ENCODE measurements at places on chromosomes 12 and 14.
A peak's percentile ranks its signal among the peaks of the same experiment; 100 is the strongest.

DNA sequence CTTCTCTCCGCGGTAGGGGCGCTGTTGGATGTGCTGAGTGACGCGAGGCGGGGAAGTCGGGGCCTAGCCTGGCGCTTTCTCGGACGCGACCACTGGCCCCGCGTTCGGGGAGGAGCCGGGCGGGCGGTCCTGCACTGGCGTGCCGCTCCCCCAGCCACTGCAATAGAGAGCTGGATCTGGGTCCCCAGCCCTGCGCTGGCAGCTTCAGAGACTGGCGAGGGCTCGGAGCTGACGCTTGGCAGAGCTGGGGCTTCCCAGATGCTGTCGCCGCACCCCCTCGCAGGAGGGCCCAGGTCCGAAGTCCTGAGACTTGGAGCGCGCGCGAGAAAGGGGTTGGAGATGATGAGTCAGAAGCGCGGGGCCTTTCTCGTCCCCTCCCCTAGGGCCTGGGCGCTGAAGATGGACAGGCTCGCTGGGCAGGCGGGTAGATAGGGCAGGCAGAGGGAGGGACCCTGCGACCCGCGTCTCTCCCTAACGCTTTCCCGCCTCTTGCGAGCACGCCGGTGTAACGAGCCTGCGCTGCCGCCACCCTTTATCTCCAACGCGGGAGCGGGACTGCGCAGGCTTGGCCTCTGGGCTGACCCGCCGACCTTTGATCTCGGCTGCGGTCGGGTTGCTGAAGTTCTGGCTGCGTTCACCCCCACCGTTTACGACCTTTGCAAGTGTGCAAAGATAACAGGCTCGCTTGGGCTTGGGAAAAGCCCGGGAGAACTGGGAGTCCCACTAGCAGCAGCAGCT lies 3.0 kb downstream of the TMEM253 start:
- DNase-seq, result peak; percentile 99

DNA sequence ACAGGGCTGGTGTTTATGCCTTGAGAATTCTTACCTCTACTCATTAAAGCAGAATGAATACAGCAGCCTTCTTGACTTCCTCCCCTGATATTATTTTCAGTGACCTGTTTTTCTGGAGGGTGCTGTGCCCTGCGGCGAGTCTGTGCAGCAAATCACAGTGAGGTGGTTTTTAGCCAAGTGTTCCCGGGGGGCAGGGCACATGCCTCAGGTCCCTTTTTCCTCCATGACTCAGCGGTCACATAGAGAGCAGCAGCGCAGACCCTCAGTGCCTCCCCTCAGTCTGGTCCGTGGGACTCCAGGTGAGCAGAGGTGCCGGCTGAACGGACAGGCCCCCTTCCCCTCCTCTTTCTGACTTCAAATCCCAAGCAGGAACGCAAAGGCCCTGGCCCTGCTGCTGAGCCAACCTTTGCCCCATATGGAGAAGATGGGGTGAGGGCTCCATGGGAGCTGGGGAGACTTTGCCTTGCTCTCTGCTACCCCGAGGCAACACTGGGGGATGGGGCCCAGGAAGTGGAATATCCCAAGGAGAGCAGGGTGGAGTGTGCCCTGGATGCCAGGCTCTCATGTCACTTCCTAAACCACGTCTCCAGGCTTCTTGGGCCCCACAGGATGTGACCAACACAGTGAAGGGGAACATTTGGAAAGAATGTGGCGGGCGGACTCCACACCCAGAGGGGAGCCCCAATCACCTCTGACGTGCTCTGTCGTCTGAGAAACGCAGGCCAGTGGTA lies 90.0 kb downstream of the DHRS2 start:
- DNase-seq, result peak; percentile 3

GRCh38 chr14:32657081-32657480 lies 281.6 kb upstream of the NPAS3 start:
- peak; percentile 34 for DNase-seq

DNA sequence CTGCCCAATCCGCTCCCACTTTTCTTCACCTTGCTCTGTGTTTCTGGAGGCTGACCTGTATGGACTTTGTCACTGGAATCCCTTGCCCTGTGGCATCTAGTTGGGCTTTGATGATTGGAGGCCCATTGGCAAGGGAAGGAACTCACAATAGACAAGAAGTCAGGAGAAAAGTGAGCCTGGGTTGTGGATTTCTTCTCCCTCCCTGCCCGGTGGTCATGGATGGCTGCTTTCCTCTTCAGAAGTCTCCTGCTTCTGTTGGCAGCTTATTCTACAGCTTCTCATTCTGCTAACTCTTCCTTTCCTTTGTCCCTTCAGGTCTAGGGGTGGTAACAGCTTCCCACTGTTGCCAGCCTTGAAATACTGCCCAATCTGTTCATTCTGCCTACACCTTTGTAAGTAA lies 13.9 kb upstream of the CCDC60 start:
- DNase-seq, result no peak

- no peak for DNase-seq
Measured at GRCh38 chr12:25797386-25797785, 161.1 kb upstream of the RASSF8 start.

DNA sequence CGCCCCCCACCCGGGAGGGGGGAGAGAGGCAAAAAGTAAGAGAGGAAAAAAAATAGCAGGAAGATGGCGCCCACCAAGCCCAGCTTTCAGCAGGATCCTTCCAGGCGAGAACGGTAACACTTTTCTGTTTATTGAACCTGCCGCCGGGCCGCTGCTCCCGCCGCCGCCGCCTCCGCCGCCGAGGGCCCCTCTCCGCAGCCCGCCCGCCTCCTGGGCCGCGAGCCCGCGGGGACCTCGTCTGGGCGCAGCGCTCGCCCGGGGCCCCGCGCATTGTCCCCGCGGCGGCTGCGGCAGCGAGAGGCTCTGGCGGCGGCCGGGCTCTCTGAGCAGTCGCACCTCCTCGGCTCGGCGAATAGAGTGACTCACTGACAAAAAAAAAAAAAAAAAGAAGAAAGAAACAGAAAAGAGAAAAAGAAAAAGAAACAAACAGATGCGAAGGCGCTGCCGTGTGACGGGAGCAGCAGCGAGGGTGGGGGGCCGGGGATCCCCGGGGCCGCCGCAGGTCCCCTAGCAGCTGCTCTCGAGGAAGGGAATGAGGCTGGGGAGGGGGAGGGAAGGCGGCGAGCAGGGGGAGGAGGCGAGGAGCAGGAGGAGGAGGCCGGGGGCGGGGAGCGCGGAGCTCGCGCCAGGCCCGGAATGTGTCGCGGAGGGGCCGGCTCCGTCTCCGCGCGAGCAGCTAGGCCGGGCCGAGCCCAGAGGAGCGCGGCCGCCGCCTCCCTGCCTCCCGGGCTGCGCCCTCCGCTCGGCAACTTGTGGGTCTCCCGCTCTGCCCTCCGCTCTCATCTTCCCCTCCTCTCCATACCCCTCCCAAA lies 781 bp downstream of the NPAS3 start:
- DNase-seq, result peak; percentile 72

GRCh38 chr14:80264702-80265101 lies 53.4 kb upstream of the DIO2 start:
- no peak for DNase-seq

DNA sequence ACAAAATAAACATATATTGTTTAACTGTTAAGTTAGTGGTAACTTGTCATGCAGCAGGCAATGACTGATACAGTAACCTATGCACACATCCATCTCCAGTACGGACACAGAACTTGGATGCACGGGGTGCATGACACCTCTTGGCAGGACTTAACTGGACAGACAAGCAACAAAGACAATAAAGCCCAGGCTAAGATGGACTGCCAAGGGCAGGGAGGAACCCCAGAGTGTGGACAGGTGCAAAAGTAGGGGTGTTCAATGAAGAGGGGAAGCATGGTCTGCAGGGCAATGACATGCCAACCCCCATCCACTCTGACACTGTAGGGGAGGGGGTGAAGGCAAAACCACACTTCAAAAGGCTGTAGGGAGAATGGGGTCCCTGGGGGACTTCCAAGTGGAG lies 11.7 kb downstream of the SSH1 start:
- no peak for DNase-seq

DNA sequence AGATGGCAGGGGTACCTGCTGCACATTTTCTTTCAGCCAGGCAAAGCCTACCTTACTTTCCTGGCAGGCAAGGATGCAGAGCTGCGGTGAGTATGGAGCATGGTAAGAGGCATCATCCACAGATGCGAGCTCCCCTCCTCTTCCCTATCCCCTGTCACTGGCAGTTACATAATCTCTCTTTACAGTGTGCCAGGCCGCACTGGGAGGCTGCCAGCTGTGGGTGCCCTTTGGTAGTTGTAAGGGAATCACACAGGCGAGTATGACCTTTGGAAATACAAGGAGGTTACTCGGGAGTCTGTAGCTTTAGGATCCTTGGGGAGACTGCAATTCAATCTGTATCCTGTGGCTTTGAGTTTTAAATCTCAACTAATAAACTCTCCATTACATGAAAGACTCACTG lies 132.5 kb downstream of the KTN1 start:
- no peak for DNase-seq

DNA sequence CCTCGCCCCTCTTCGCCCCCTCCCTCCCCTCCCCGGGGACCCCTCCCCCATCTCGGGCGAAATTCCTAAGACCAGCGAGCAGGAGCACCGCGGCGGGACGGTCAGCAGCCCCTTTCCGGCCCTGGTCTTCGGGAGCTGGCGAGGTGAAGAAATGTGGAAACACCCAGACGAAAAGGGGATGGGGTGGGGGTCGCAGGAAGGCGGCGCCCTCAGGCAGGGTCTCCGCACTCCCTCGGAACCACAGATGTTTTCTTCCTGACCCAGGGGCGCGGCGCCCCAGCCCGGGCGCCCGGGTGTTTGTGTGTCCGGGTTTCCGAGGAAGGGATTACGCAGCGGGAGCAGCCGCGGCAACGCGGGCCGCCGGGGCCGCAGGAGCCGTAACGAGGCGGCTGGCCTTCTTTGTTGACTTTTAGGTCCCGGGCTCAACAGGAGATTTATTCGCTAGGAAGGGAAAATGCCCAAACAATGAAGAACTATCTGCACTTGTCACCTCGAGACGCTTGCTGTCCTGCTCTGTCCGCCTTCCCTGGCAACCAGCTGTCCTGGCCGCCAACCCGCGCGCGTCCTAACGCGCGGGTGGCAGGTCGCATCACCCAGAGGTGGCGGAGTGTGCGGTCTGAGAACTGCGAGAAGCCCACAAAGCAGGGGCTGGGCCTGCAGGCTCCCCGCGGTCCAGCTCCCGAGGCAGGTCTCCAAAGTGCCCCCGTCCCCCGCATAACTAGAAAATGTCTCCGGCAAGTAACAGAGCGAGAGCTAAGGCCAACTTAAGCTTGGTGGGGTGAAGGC lies 7.0 kb downstream of the FOXA1 start:
- DNase-seq, result no peak

GRCh38 chr12:52284562-52285171 lies 6.7 kb downstream of the KRT81 start:
- DNase-seq, result no peak

- DNase-seq, result no peak
Measured at GRCh38 chr12:123954647-123955350, 17.8 kb downstream of the CCDC92 start.

GRCh38 chr12:115910057-115910456 lies 367.4 kb downstream of the MED13L start:
- DNase-seq, result no peak

- DNase-seq, result peak; percentile 44
Measured at GRCh38 chr12:89373763-89374572, 21.7 kb upstream of the DUSP6 start.

- no peak for DNase-seq
Measured at GRCh38 chr14:20197459-20197858, 6.8 kb downstream of the OR11G2 start.

- no peak for DNase-seq
Measured at GRCh38 chr14:23355871-23356435, 3.3 kb upstream of the SLC22A17 start.

- no peak for DNase-seq
Measured at GRCh38 chr12:114931025-114931424, 247.1 kb upstream of the TBX3 start.

DNA sequence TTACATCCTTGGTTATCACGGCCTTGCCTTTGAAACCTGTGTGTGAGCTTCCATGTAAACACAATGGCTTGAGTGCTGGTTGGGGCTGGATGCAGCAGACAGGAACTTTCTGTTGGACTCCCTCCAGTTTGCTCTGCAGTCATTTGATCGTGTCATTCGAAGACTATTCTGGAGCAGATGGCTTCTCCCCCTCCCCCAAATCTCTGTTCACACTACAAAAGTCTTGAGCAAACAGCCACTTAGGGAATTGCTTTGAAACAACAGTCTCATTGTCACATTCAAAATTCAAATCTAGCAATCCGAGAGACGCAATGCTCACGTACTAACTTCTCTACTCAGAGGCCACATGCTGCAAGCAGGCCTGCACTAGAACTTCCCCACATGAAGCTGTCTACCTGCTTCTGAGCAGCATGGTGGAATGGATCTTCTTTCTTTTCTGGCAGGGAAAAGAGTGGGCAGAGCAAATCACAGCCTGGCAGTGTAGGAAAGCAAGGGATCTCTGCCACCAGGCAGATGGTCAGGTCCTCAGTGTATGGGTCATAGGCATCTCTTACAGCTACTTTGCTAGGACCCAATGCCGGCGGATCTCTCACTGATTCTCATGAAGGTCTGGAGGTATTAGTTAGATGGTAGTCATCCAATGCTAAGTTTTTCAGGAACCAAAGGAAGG lies 214.2 kb downstream of the PPM1H start:
- DNase-seq, result no peak

Data from umbilical cord (tissue), 2 donors.